Stimulated activated CD4-positive, alpha-beta T cell treated with anti-CD3 and anti-CD28 coated beads, Interleukin-1b, Interleukin-23, amount 100 ng/mL, for 48 hours (primary cell): ENCODE measurements at places on chromosomes 3 and 15.

GRCh38 chr15:94107652-94108051 lies 123.7 kb upstream of the MCTP2 start:
- DNase-seq, result no peak

GRCh38 chr15:75565062-75565970 lies 13.8 kb downstream of the PTPN9 start:
- no peak for DNase-seq

- DNase-seq, result no peak
These were observed 8.1 kb upstream of the C2CD4B start for GRCh38 chr15:62173215-62173614.

- DNase-seq, result no peak
These were observed 8.8 kb downstream of the BNIP2 start for GRCh38 chr15:59680346-59680745.
